Dermis microvascular lymphatic vessel endothelial cell (primary cell): ENCODE measurements at places on chromosomes 11 and 22. TPM values are rescaled to one million over a fixed set of nuclear protein-coding genes. Genes with fewer than 3 reads are reported as not detected.

VSIG2 gene
- 0.13 TPM in 1 of 2 replicates, not detected in the other for total RNA-seq

BDNF gene
- total RNA-seq, result under 0.01 and 0.13 TPM in 2 replicates

APOA4 gene
- total RNA-seq, result not detected in 2 replicates

DEFB131B gene
- not detected in 2 replicates for total RNA-seq

MS4A12 gene
- not detected in 2 replicates for total RNA-seq
